HCEC 1CT (cell line): ENCODE measurements at places on chromosomes 2 and 18.

DNA sequence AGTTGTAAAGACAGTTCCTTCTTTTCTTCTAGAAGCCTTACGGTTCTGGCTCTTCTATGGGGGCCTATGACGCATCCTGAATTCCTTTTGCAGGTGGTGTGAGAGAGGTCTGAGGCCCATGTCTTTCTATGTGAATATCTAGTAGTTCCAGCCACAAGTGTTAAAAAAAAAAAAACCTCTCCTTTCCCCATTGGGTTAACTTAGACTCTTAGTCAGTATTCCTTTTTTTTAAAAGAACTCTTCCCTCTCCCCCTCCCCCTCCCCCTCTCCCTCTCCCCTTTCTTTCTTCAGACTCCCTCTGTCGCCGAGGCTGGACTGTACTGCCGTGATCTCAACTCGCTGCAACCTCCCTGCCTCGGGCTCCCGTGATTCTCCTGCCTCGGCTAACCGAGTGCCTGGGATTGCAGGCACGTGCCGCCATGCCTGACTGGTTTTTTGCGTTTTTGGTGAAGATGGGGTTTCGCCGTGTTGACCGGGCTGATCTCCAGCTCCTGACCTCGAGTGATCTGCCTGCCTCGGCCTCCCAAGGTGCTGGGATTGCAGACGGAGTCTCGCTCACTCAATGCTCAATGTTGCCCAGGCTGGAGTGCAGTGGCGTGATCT lies 11.4 kb upstream of the CIDEA start:
- DNase-seq, result no peak

DNA sequence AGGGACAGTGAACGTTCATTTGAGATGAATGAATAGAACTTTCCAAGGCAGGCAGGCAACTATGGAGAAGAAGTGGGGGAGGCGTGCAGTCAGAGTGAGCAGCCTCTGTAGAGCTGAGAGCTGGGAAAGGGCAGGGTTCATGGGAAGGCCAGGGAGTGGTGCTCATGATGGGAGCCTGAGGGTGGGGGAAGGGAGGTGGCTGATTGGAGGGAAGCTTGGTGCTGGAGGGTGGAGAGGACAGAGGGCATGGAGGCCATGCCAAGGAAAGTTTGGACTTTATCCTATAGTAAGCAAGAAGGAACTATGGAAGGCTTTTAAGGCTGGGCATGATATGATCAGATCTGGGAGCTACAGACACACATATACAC lies 47.6 kb upstream of the LGALSL start:
- DNase-seq, result no peak

GRCh38 chr2:18378020-18378653 lies 182.3 kb downstream of the RDH14 start:
- peak; percentile 20 for DNase-seq

GRCh38 chr2:218002845-218003180 lies at the start of gene TNS1:
Gene TNS1 (minus strand): TSS chr2:218002995. CDS start chr2:218002872, 123 bp downstream.
- DNase-seq, result peak; percentile 48

DNA sequence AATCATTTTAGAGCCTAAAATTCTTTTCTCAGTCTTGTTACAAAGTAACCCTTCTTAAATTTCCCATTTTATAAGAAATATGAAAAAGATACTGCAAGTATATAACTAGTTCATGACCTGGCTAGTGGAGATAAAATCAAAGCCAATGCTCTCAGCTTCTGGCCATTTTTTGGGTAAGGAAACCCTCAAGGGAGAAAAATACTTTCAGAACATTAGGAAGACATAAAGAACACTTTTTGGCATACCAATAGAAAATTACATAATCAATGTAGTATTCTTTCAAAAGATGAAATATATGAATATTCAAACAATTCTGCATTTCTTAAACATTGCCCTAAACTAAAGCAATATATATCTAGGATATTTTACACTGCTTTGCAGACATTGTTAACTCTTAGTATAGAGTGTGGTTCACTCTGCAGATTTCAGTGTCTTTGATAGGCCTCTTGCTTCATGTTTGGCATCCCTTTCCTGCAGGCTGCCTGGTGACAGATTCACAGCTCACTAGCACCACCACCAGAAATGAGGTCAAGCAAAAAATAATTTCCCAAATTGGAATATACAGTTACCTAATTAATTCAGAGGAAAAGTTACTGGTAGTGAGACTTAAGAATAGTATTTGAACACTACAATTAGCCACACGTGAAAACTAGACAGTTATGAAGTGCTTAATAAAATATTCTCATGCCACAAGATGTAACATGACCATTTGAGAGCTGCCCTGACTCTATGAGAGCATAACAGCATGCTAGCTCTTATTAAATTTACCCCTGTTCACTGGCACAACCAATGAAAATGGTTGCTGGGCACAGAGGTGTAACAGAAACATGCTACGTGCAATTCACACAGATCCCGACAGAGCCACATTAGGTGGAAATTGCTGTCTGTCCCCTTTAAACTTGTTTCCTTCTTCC lies 36.0 kb downstream of the PAIP2B start:
- peak; percentile 21 for DNase-seq

DNA sequence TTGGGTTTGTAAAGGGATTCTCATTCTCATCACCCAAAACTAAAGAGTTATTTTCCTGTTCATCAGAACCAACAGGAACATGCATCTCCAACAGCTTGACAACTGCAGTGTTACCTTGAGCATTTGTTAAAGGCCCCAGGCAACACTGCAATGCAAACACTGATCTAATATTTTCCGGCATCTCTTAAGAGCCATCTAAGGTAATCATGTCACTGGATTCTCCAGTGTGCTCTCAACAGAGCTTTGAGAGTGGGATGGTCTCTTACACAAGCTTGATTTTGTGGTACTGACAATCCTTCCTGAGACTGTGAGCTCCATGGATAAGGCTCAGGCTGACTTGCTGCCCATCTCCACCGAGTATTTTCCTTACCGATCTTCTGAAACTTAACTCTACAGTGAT lies 90.5 kb upstream of the ITGB6 start:
- DNase-seq, result no peak

GRCh38 chr2:129175051-129175450 lies 804.4 kb upstream of the RAB6C start:
- no peak for DNase-seq

DNA sequence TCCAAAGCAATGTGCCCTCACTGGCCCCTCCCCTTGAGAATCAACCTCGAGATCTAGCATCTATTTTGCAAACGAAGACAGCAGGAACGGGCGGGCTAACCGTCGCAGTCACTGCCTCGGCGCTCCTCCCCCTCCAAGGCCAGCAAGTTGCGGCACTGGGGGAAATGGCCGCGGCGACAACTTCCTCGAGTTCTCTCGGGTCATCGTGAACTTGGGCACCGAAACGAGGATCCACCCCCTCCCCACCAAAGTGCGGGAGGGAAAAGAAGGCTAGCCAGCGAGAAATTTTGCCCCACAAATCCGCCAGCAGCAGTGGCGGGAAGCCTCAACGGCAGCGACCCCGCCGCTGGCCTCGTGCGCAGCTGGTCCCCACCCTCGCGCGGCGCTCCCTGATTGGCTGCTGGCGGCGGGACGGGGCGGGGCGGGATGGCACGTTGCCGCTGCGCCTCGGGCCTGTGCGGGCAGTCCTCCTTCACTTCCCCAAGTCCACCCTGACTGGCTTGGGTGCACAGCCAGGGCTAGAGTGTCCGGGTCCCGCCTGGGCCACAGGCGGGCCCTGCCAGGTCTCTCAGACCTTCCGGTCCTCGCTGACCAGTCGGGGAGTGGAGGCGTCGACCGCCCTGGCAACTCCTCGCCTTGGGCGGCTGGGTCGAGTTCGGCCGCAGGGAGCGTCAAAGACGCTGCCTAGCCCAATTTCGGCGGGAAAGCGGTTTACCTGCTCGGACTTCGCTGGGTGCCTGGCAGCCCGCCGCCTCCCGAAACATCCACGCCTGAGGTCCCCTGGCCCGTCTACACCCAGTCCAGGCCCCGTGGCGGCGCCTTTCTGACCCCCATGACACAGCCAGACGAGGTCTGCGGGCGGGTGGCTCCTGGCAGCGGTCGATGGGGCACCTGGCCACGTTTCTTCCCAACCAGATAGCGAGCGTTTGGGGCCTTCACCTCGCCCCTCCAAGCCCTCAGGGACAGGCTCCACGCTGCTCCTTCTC lies at the start of gene BOLL:
Gene BOLL (minus strand): TSS at position 364 of the 986 bp plus-strand sequence. CDS start 3,469 bp downstream, outside the sequence.
- DNase-seq, result no peak

GRCh38 chr2:139293992-139294548 lies 513.9 kb upstream of the NXPH2 start:
- no peak for DNase-seq

DNA sequence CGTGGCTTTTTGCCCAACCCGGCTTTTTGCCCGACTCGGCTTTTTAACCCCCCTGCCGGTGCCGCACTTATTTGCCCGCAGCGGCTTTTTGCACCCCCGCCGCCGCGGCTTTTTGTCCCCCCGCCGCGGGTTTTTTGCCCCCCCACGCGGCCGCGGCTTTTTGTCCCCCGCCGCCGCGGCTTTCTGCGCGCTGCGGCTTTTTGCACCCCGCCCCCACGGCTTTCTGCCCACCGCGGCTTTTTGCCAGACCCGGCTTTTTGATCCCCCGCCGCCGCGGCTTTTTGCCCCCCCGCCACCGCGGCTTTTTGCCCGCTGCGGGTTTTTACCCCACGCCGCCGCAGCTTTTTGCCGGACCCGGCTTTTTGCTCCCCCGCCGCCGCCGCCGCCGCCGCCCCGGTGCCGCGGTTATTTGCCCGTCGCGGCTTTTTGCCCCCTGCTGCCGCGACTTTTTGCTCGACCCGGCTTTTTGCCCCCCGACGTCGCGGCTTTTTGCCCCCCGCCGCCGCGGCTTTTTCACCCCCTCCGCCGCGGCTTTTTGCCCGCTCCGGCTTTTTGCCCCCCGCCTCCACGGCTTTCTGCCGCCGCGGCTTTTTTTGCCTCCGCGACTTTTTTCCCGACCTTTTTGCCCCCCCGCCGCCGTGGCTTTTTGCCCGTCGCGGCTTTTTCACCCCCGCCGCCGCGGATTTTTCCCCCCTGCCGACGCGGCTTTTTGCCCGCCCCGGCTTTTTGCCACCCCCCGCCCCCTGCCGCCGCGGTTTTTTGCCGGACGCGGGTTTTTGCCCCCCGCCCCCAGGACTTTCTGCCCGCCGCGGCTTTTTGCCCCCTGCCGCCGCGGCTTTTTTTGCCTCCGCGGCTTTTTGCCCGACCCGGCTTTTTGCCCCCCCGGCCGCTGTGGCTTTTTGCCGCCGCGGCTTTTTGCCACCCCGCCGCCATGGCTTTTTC lies 2786.5 kb downstream of the RPIA start:
- DNase-seq, result no peak

DNA sequence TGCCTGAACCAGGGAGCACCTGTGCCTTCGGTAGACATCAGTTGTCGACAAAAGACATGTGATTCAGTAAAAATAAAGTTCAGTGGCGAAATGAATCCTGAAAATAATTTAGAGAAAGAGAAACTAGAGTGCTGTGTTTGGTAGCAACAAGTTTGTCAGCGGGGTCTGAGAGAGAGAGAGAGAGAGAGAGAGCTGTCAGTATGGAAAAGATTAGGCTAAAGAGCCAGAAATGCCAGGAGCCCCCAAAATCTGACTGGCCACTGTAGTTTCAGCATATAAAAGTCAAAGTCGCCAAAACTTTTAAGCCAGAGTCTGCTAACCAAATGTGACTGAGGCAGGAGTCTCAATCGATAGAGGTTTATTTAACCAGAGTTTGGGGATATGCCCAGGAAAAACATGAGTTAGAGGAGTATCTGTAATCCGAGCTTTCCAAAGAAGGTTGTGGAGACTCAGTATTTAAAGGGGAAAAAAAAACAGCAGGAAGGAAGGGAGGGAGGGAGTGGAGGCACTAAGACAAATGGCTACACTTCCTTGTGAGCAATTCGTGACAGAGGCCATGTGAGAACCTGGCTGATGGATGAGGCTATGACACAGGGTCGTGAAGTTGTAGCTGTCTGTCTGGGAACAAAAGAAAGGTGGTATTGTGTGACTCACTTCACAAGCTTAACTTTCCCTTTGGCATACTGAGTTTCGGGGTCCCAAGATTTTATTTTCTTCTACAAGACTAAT lies 20.5 kb upstream of the GNAL start:
- DNase-seq, result no peak

GRCh38 chr18:78977637-78978348 lies 1.8 kb upstream of the SALL3 start:
- DNase-seq, result no peak

DNA sequence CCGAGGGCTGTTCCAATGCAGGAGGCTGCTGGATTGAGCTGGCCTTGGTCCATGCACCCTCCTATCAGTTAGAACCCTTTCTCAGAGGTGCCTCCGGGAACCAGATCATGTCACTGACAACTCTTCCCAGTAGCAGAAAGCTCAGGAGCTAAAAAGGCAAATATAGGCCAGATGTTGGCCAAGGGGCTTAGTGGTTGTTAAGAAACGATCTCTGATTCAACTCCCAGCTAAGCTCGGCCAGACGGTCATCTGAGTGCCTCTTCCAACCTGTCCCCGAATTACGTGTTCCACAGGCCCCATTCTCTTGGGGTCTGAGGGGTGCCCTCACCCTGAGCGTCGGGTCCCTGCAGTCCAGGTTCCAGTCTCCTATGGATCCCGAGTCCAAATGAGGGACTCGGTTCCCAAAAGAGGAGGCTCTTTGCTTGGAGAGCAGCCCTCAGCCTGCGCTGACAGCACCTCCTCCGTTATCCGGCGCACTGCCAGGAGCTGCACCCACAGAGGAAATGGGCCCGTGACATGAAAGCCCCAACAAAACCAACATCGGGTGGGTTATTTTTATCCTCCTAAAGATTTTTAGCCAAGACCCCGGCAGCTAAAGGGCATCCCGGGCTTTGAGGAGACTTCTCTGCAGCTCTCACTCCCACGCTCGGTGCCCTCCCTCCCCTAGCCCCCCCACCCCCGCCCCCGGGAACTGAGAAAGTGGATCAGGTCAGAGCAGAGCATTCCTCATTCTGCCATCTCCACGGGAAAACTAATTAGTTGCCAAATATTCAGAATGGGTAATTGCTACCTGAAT lies 106.6 kb upstream of the ID2 start:
- DNase-seq, result no peak

DNA sequence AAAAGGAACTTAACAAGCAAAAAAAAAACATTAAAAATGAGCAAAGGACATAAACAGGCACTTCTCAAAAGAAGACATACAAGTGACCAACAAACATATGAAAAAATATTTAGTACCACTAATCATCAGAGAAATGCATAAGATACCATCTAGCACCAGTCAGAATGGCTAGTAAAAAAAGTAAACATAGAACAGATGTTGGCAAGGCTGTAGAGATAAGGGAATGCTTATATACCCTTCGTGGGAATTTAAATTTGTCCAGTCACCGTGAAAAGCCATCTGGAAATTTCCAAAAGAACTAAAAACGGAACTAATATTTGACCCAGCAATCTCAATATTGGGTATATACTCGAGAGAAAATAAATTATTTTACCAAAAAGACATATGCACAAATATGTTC lies 1751.3 kb upstream of the LRRTM1 start:
- DNase-seq, result no peak
